ENCODE measurements at places on chromosomes 7 and 10.

DNA sequence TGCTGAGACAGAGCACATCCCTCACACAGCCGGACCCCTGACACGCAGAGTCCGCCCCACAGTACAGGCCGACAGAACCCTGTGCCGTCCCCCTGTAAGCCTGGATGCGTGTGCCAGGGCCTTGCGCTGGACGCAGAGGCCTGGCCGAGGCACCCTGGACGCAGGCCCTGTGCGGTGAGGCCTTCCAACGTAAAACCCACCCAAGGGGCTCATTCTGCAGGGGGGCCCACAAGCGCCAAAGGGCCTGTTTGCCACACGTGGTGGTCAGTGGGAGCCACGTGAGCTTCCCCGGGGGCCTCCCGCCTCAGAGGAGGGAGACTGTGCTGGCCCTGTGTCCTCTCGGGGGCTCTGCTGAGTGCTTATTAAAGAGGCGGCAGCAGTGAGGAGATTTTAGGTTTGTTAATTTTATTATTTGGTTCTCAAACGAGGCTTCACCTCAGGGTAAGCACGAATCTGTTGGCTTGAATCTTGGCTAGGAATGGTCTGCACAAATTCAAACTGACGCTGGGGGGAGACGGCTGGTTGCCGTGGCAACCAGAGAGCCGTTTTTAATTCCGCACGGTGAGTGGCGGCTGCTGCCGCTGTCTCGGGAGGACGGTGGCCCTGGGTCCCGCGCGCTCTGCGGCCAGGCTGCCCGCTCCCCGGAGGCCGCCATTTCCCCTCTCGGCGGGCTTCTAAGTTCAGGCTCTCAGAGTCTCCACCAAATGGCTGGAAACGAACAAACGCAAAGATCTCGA lies 4.9 kb upstream of the ADGRA1 start:
- no peak for DNase-seq

- DNase-seq, result no peak
Observed at GRCh38 chr10:75544993-75545706, 113.7 kb downstream of the LRMDA start.

- no peak for DNase-seq
Observed at GRCh38 chr7:101486433-101487104, 123.9 kb downstream of the COL26A1 start.

GRCh38 chr10:11282156-11282555 lies 264.5 kb downstream of the CELF2 start:
- no peak for DNase-seq

DNA sequence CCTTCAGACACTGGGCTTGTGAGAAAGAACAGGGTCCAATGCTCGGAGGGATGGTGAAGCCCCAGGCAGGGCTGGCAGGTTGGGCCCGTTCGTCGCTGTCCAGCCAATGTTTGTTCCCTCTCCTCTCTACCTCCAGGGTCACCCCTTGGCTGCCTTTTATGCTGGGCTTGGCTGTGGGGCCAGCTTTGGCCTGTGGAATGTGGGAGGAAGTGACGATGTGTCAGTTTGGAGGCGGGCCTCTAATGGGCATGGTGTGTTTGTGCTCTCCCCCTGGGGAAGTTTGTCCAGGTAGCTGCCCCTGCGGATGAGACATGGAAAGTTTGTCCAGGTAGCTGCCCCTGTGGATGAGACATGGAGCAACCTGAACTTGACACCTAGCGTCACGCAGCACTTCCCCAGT lies 236.7 kb downstream of the GLRX3 start:
- DNase-seq, result no peak

GRCh38 chr7:158248816-158249215 lies 338.8 kb downstream of the PTPRN2 start:
- no peak for DNase-seq

GRCh38 chr7:47441796-47442604 lies 139.9 kb downstream of the TNS3 start:
- DNase-seq, result no peak

DNA sequence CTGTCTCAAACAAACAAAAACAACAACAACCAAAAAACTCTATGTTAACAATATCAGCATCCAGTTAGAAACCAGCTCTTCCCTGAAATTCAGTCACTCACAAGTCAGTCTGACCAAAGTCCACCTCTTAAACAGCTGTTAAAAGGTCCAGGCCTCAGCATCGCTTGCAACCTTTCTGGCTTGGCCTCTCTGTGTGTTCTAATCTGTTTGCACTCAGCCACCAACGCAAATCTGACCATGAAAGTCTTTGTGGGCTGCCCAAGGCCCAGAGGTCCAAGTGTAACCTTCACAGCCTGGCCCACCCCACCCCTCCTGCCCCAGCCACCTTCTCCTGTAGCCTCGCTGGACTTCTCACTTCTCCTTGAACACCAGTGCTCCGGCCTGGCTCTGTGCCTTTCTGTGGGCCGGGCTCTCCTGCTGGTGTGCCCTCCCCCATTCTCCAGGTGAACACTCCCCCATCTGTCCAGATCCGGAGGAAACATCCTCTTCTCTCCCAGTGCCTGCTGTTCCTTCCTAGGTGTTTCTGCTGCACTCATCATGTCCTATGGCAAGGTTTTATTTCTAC lies 72.2 kb upstream of the EFCAB10 start:
- DNase-seq, result no peak

DNA sequence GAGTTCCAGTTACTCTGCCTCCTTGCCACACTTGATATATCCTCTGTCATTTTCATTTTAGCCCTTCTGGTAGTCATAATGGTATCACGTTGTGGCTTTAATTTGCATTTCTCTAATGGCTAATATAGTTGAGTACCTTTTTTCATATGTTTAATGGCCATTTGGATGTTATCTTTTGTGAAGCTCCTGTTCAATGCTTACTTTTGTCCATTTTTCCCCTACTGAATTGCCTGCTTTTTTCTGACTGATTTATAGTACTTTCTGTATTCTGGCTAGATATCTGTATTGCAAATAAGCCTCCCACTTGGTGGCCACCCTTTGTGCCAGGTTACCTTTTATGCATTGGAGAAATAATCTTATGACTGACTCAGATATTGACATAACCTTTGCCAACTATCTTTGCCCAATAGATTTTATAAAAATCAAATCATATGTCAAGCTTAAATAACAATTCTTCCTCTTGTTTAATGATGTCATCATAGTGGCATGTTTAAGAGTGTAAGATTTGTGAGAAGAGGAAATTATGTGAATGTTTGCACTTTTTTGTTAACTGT lies 50.6 kb downstream of the PRPF18 start:
- no peak for DNase-seq

DNA sequence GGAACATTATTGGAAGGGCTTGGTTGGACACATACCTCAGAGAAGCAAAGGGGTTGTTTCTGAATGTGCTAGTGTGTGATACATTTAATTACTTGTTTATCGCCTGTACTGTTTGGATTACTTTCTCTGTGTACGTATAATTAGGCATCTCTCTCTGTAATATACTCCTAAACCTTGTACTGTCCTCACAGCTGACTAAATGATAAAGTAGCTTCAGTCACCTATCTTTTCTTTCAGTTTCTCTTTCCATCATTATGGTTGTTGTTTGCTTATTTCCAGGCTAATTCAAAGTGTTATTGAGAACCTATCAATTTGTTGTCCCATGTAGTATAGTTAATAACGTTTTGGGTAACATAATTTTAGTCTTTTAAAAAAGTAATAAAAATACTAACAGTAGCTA lies 34.0 kb downstream of the MXI1 start:
- no peak for DNase-seq

DNA sequence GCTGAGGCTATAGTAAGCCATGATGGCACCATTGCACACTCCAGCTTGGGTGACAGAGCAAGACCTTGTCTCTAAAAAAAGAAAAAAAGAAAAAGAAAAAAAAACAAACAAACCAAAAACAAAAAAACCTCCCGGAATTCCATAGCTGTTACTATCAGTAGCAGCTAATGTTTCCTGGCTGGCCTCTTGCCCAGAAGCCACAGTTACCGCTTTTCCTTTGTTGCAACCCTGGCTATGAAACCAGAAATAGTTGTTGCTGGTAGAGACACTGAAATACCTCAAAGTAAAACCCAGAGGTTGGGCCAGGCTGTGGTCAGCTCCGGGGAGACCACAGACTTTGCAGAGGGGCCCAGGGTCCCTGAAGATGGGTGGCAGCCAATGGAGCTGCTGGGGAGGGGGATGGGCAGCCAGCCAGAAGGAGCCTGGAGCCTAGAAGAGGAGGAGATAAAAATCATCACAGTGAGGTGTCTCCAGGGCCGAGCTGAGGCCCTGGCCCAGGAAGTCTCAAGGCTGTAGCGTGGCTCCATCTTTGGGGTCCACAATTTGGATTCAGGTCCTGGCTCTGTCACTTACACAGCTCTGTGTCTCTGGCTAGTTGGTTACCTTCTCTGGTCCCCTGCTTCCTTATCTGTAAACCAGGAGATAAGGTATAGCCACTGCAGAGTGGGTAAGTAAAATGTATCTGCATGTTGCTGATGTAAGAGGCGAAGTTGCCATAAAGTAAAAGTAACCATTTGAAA lies 3.4 kb upstream of the CHST12 start:
- no peak for DNase-seq

DNA sequence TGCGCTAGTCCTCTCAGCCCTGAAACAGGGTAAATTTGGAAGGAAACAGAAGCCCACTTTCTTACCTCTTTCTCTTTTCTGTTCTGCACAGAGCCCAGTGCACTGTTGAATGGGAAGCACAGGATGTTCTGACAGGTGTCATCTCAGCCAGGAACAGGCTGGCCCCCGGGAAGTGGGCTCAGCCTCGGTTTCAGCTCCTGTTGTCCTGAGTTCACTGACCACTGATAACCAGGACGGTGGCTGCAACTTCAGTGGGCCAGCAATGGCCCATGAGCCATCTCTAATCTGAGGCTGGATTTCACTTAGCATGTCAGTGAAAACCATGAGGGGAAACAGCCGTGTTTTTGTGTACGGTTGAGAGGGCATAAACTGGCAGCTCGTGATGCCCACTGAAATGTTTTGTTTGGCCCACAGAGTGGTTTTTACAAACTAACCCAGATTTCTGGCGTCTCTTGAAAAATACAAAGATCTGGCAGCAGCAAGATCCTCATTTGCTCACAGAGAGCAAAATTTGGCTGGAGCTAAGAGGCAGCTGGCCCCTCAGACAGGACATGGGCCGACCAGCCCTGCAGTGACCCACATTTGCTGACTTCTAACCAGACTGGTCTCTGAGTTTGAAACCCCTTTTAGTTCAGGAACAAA lies 455.9 kb downstream of the PAXIP1 start:
- DNase-seq, result no peak

GRCh38 chr10:86922553-86922961 lies 34.9 kb downstream of the MMRN2 start:
- DNase-seq, result no peak

GRCh38 chr10:17021656-17022465 lies 107.8 kb downstream of the CUBN start:
- no peak for DNase-seq

- DNase-seq, result no peak
Observed at GRCh38 chr10:58322072-58322834, 12.6 kb upstream of the UBE2D1 start.

DNA sequence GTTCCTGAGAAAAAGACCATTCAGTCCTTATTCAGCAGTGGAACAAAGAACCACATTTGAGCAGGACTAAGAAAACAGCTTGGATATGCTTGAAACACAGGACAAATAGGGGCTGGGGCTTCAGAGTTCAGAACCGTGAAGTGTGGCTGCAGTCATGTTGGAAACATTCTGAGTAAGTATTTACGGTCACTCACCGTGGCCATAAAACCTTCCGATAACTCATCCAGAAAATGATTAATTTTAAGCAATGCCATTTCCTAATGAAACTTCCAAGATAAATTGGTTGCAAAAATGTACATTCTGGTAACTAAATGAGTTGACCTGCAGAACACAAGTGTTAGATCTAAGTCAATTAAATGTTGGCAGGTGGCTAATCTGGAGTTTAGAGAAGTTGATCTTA lies 279.2 kb downstream of the CXCL12 start:
- DNase-seq, result no peak

- DNase-seq, result no peak
Observed at GRCh38 chr10:9895981-9896380, 1121.7 kb upstream of the CELF2 start.

GRCh38 chr7:3107889-3108570 lies 64.4 kb upstream of the CARD11 start:
- no peak for DNase-seq

DNA sequence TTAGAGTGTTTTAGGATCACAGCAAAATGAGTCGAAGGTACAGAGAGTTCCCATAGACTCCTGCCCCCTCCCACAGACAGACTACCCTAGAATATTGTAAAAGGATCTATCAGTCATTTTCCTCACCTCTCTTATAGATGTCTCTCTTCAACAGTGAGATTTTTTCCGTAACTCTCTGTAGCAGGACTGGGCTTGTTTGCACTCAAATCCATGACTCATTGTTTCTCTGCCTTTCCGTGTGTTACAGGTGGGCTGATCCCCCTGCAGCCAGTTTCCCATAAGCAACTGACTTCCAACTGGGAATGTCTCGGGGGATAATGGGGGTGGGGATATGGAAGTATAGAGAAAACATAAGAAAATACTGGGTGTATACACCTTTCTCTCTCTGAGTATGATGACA lies 921.0 kb downstream of the GATA3 start:
- DNase-seq, result no peak

GRCh38 chr10:77496941-77497420 lies 140.6 kb downstream of the KCNMA1 start:
- DNase-seq, result no peak

- no peak for DNase-seq
Observed at GRCh38 chr7:151225948-151226510, 976 bp downstream of the ABCF2 start.

- no peak for DNase-seq
Observed at GRCh38 chr10:35340975-35341374, 4.7 kb downstream of the CCNY start.

DNA sequence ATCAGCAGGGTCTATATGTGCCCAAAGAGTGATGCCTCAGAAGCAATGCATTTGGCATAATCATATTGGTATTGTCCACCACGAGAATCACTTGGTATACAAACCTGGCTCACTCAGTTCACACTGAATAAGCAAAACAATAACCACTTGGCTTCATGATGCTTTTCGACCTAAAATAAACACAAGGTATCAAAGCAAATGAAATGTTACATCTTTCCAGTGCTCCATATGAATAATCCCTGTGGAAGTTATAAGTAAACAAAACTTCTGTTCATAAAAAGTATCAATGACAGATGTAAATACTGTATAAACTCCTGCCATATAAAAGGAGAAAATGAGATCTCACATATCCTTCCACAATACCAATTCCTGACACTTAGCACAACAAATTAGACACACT lies 29.8 kb upstream of the EBLN1 start:
- no peak for DNase-seq
